ENCODE measurements at places on chromosomes 11 and 22.

GRCh38 chr11:100203789-100204188 lies 483.3 kb upstream of the ARHGAP42 start:
- no peak for DNase-seq

DNA sequence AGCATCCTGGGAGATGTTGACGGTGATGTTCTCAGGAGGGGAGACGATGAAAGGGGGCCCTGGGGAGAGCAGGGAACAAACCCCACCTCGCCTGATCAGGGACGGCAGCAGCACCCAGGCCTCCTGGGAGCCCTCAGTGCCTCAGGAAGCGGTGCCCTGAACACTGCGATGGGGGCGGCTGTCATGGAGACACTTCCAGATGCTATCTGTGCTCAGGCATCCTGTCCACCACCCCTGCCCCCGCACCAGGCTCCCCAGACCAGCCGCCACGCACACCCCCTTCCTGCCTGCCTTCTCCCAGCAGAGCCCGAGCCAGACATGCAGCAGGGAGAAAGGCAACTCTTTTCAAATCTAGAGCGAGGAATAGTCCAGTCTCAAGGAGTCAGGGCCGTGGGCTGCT lies 20.6 kb downstream of the IGSF9B start:
- no peak for DNase-seq

DNA sequence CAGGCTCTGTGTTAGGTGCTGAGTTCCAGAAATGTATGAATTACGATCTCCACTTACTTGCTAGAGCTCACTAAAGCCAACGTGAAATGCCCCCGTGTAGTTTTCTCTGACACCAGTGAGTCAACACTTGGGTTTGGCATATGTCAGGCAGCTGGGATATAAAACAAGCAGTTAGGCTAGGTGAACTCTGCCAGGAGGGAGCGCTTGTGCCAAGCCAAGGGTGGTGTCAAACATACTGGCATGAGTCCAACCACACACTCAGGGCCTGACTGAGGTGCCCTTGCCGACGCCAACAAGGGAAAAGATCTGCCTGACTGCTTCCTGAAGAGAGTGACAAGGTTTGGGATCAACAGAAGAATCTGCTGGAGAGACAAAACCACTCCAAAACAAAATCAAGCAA lies 167.8 kb upstream of the NARS2 start:
- DNase-seq, result no peak

DNA sequence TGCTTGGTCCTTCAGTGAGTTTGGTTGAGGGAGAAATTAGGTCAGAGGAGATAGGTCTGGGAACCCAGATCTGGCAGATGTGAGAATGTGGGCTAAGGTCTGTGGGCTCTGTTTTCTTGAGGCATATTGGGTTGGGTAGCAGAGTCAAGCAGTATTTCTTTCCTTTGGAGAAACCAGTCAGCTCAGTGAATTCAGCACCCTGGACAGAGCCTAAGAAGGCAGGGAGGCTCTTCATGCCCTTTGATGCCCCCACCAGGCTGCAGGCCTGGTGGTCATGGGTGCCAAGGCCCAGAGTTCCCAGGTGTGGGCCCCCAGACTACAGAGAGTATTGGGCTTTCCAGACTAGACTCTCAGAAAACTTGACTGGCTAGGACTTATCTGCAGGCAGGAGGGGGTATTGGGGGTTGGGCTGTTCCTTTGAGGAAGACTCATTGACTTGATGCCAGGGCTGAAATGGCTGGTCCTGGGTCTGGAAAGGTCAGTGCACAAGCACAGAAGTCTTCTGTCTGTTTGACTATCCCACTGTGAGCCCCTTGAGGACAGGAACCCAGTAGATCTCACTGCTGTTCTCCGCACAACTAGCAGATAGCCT lies 45.3 kb upstream of the NECTIN1 start:
- DNase-seq, result no peak

- no peak for DNase-seq
Observed at GRCh38 chr22:22915670-22916035, 28.0 kb downstream of the IGLL5 start.

- no peak for DNase-seq
Observed at GRCh38 chr11:90766121-90766520, 543.3 kb upstream of the CHORDC1 start.

Data from activated CD4-positive, CD25-positive, alpha-beta regulatory T cell treated with anti-CD3 and anti-CD28 coated beads, Interleukin-2, amount 50 U/mL, for 16 hours (primary cell).